Thoracic aorta (tissue), 2 donors: ENCODE measurements at places on chromosomes 3 and 15. TPM values are rescaled to one million over a fixed set of nuclear protein-coding genes. Genes with fewer than 3 reads are reported as not detected.

DNA sequence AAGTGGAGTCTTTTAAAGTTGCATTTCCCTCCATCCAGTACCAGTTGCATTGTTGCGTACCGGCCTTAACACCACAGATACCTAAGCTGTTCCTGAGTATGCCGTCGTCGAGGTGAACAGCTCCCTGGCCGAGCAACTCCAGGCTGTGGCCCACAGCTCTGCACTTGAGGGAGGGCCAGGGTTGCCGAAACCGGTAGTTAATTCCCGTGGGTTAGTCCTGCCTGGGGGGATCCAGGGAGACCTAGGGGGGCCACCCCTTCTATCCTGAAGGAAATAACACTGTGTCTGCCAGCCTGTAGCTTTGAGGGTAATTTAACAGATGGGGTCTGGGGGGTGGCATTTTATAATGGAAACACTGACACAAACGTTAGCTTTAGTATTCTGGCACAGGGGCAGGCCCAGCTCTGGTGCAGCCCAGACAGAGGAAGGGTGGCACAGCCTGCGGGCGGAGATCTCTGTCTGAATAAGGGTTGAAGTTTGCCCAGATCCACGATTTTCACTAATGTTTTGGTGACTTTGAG lies 60.8 kb downstream of the RGMA start:
- H3K4me3 ChIP-seq: peak overlapping the region; percentile 57
- no peaks in the 10 kb centered on the region for H3K27me3 ChIP-seq
- H3K4me1 ChIP-seq: peaks cover 43% of the 10 kb centered on the region
- peak overlapping the region; percentile 95 for H3K27ac ChIP-seq

CYP8B1 gene
- total RNA-seq: not detected

DNA sequence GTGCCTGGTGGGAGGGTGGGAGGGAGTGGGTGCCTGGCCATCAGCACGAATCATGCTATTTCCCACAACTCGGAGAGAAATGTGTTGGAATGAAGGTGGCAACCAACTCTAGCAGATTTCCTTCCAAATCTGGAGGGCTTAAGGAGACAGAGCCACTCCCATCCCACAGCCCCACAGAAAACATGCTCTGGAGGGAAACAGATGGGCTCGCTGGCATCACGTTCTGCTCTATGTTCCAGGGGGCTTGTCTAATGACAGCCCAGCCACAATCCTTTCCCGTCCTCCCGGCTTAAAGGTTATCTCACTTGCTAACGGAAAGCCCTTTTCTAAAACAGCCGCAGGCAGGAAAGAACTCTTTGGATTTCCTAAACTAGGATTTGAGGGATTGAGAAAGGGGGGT lies 65.3 kb downstream of the ADAMTS17 start:
- DNase-seq: no peak
- peaks cover 12% of the 10 kb centered on the region for H3K4me1 ChIP-seq
- no peaks in the 10 kb centered on the region for H3K27me3 ChIP-seq
- H3K36me3 ChIP-seq: no peaks in the 10 kb centered on the region

CFAP100 gene
- not detected for total RNA-seq

TPRG1 gene
- 7.4 TPM for total RNA-seq

DNA sequence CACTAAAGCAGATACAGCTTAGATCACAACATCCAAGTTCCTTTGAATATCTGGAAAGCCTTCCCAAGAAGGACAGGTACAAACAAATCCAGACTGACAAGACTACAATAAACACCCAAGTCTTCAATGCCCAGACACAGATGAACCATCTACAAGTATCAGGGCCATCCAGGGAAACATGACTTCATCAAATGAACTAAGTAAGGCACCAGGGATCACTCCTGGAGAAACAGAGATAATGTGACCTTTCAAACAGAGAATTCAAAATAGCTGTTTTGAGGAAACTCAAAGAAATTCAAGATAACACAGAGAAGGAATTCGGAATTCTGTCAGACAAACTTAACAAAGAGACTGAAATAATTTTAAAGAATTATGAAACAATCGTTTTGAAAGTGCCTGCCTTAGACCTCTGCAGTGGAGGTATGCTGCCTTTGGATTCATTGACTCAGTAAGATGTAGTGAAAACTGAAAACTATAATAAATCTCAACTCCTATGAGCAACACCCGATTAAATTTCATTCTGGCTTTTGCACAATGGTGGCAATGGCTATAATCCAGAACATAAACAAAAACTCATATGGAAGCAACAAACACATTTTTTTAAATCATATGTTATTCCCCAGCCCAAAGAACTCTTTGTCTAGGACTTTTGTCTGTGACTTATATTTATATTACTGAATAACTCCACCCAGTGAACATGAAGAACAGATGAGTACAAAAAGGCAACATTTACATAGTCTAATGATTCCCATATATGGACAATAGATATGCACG lies 12.6 kb upstream of the COL8A1 start:
- DNase-seq: no peak
- peaks cover 16% of the 10 kb centered on the region for H3K4me1 ChIP-seq
- no peak overlapping the region for H3K4me3 ChIP-seq
- H3K27ac ChIP-seq: no peak overlapping the region
- H3K27me3 ChIP-seq: no peaks in the 10 kb centered on the region
- no peaks in the 10 kb centered on the region for H3K36me3 ChIP-seq

GRCh38 chr15:62977952-62978811 lies 64.4 kb upstream of the TPM1 start:
- no peak overlapping the region for H3K27ac ChIP-seq
- no peaks in the 10 kb centered on the region for H3K27me3 ChIP-seq
- no peaks in the 10 kb centered on the region for H3K4me1 ChIP-seq
- H3K4me3 ChIP-seq: no peak overlapping the region

DNA sequence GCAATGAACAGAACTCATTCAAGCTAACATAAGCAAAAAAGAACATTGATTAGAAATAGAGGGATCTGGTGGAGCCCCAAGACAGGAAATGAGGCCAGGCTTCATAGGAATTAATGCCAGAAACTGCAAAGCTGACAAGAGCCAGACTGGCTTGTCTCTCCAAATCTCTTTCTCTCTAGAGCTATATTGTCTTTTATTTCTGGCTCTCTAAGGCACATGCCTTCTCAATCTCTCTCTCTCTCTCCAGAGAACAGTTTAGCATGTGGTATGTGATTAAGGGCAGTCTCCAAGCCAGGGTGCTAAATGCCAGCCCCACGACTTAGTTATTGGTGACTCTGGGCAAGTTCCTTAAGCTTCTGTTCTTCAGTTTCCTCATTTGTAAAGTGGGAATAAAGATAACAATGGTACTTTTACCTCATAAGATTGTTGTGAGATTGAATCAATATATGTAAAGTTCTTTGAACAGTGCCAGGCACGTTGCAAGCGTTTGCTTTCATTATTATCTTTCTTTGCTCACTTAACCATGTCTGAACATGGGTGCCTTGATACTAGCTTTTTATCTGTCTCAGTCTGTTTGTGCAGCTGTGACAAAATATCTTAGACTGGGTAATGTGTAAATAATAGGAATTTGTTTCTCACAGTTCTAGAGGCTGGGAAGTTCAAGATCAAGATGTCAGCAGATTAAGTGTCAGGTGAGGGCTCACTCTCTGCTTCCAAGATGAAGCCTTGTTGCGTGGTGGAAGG lies 123.2 kb downstream of the BDH1 start:
- no peaks in the 10 kb centered on the region for H3K36me3 ChIP-seq
- no peak overlapping the region for H3K27ac ChIP-seq
- DNase-seq: no peak
- no peaks in the 10 kb centered on the region for H3K27me3 ChIP-seq
- H3K4me1 ChIP-seq: peaks cover 9% of the 10 kb centered on the region

CCR1 gene
- total RNA-seq: 10.0 TPM

DNA sequence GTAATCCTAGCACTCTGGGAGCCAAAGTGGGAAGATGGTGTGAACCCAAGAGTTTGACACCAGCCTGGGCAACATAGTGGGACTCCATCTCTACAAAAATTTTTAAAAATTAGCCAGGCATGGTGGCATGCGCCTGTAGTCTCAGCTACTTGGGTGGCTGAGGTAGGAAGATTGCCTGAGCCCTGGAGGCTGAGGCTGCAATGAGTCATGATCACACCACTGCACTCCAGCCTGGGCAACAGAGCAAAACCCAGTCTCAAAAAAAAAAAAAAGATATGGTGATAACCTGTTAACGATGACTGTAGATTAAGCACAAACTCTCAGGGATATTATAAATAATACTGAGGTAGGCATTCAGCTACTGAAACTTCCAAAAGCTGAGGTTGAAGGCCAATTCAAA lies 107.5 kb downstream of the SLC49A4 start:
- H3K4me1 ChIP-seq: no peaks in the 10 kb centered on the region
- no peaks in the 10 kb centered on the region for H3K27me3 ChIP-seq
- DNase-seq: no peak
- H3K36me3 ChIP-seq: no peaks in the 10 kb centered on the region
- H3K27ac ChIP-seq: no peak overlapping the region
- H3K4me3 ChIP-seq: no peak overlapping the region

LTK gene
- total RNA-seq: 0.35 TPM

GOLGA8G gene
- not detected for total RNA-seq

GRCh38 chr15:47929138-47929803 lies 191.5 kb upstream of the SLC24A5 start:
- no peak overlapping the region for H3K4me3 ChIP-seq
- no peak for DNase-seq
- H3K27me3 ChIP-seq: no peaks in the 10 kb centered on the region
- H3K27ac ChIP-seq: no peak overlapping the region
- no peaks in the 10 kb centered on the region for H3K4me1 ChIP-seq
- H3K36me3 ChIP-seq: no peaks in the 10 kb centered on the region

SPTSSB gene
- total RNA-seq: not detected

- DNase-seq: no peak
- H3K27ac ChIP-seq: no peak overlapping the region
- H3K27me3 ChIP-seq: no peaks in the 10 kb centered on the region
- H3K4me3 ChIP-seq: no peak overlapping the region
Observed at GRCh38 chr3:187783098-187783497, 37.8 kb upstream of the BCL6 start.

SMCO1 gene
- not detected for total RNA-seq

- no peak for DNase-seq
- no peak overlapping the region for H3K27ac ChIP-seq
- H3K36me3 ChIP-seq: no peaks in the 10 kb centered on the region
- H3K27me3 ChIP-seq: no peaks in the 10 kb centered on the region
Observed at GRCh38 chr15:96359616-96360521, 29.4 kb downstream of the NR2F2 start.

CPN2 gene
- not detected for total RNA-seq

ZNF774 gene
- 7.7 TPM for total RNA-seq

TERC gene
- total RNA-seq: 126 TPM

- peaks cover 4% of the 10 kb centered on the region for H3K4me1 ChIP-seq
- no peak overlapping the region for H3K4me3 ChIP-seq
- no peaks in the 10 kb centered on the region for H3K36me3 ChIP-seq
- no peak for DNase-seq
- no peak overlapping the region for H3K27ac ChIP-seq
Observed at GRCh38 chr3:184715943-184716621, 4.2 kb upstream of the MAGEF1 start.

GRCh38 chr3:157443905-157444796 lies 7.5 kb downstream of the PTX3 start:
- no peaks in the 10 kb centered on the region for H3K36me3 ChIP-seq
- H3K27ac ChIP-seq: no peak overlapping the region
- no peaks in the 10 kb centered on the region for H3K27me3 ChIP-seq
- H3K4me3 ChIP-seq: no peak overlapping the region
- DNase-seq: no peak

DNA sequence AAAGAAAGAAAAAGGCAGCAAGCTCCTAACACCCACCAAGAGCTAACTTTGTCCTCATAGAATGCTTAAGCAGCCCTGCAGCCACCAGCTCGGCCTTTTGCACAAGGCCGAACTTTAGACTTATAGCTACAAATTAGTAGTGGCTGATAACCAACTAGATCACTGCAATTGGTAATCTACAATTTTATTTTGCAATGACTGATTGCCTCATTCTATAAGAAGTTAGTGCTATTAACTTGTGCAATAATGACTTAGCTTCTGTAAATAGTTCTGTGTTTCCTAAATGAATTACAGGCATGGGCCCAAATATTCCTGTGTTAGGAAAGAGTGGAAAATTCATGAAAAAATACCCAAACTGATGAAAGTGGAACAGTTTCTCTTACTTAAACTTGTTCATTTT lies 284.8 kb upstream of the CFAP20DC start:
- no peaks in the 10 kb centered on the region for H3K27me3 ChIP-seq
- no peaks in the 10 kb centered on the region for H3K4me1 ChIP-seq
- no peak overlapping the region for H3K27ac ChIP-seq
- H3K36me3 ChIP-seq: no peaks in the 10 kb centered on the region

SECISBP2L gene
- 34.9 TPM for total RNA-seq

DUOXA1 gene
- total RNA-seq: not detected

DNA sequence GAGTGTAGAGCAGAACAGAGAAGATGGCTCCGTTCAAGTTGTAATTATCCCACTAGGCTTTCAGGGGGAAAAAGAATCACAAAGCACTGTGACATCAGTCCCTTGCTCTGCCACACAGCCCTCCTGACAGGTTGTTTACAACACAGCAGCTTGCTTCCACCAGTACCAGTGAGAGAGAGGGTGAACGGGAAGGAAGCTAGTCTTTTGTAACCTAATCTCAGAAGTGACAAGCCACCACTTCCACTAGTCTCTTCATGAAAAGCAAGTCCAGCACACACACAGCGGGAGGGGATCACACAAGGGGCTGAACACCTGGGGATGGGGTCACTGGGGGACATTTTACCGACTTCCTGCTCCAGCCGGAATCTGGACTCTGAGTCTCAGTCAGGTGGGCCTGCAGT lies 86.3 kb downstream of the FAM81A start:
- no peaks in the 10 kb centered on the region for H3K4me1 ChIP-seq
- no peak for DNase-seq
- H3K27ac ChIP-seq: no peak overlapping the region
- no peaks in the 10 kb centered on the region for H3K27me3 ChIP-seq

DNA sequence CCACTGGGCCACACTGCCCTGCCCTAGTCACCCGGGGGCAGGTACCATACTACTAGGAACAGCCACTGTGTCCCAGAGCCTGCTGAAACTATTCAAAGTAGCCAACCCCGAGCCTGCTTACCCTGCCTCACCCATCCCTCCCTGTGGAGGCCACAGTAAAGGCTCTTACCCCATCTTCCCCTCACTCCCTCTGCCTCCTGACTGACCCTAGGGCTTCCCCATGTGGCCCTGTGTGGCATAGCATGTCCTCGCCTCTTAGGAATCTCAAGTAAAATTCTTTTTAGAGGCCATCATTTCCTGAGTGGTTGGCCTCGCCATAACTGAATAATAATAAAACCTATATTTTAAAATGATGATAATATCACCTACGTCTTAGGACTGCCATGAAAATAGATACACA lies 112.2 kb upstream of the SLC6A11 start:
- no peak overlapping the region for H3K27ac ChIP-seq
- peaks cover 4% of the 10 kb centered on the region for H3K27me3 ChIP-seq
- no peak for DNase-seq
- H3K4me1 ChIP-seq: no peaks in the 10 kb centered on the region
- H3K4me3 ChIP-seq: no peak overlapping the region

CELSR3 gene
- total RNA-seq: 1.3 TPM

- DNase-seq: no peak
- peak overlapping the region; percentile 37 for H3K4me3 ChIP-seq
- no peaks in the 10 kb centered on the region for H3K27me3 ChIP-seq
- H3K36me3 ChIP-seq: no peaks in the 10 kb centered on the region
Observed at GRCh38 chr3:161939918-161940620, 443.5 kb downstream of the OTOL1 start.
